ENCODE measurements at places on chromosomes 2 and 18.

GRCh38 chr2:104250635-104251034 is 603.3 kb upstream of the POU3F3 start:
- DNase-seq = no peak

DNA sequence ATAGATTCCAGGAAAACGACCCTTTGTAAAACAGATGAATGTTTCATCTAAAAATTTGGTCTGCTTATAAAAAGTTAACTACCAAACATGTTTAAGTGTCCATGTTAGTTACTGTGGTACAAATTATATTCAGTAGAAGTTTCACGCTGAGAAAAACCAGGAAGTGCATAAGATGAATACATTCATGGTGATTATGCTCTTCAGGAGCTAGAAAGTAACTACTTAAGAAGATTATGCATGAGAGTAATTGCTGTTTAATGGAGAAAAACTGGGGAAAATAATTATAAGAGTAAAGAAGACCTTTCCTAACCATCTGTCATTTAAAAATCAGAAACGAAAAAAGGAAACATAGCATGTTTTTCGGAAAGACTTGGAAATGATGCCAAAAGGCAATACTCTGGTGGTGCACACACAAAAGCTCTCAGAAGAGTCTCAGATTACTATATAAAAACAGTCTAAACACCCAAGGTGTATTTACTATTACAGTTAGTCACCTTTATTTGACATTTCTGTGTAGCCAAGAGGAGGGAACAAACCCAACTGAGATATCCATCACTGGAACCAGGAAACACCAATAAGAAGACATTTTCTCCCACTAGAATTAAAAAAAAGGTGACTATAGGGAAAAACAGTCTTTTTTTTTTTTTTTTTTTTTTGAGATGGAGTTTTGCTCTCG is 38.8 kb upstream of the METTL21A start:
- no peak for DNase-seq

- no peak for DNase-seq
Measured at GRCh38 chr2:110940376-110940910, 180.3 kb upstream of the BCL2L11 start.

DNA sequence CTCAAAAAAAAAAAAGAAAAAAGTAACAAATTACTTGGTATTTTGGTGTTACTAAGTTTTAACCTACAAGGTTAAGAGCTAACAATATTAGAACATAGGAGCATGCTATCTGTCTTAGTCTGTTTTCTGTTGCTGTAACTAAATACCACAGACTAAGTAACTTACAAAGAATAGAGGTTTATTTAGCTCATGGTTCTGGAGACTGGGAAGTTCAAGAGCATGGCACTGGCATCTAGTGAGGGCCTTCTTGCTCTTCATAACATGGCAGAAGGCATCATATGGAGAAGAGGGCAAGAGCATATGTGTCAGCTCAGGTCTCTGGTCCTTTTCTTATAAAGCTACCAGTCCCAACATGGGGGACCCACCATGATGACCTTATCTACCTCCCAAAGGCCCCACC is 36.5 kb downstream of the SMARCAL1 start:
- DNase-seq = no peak

DNA sequence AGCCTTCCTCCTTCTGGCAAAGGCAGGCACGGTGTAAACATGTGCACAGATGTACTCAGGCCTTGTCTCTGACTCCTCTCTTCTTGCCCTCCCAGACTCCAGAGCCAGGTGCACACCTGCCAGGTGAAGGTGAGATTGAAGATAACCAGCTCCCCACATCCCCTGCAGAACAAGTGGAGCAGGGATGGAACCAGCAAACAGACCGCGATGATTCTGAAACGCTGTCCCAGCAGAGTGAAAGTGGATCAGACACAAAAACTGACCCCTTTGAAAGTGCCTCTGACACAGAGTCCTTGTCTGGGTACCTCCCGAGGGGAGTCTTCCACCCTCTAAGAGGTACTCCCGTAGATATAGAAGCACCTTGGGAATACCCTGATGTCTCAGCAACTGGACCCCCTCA is 77.2 kb downstream of the ARHGEF4 start:
- no peak for DNase-seq
